ENCODE measurements at places on chromosomes 7 and 10.

GRCh38 chr10:125284875-125285597, 124.7 kb upstream of the CTBP2 start:
- no peak for DNase-seq

DNA sequence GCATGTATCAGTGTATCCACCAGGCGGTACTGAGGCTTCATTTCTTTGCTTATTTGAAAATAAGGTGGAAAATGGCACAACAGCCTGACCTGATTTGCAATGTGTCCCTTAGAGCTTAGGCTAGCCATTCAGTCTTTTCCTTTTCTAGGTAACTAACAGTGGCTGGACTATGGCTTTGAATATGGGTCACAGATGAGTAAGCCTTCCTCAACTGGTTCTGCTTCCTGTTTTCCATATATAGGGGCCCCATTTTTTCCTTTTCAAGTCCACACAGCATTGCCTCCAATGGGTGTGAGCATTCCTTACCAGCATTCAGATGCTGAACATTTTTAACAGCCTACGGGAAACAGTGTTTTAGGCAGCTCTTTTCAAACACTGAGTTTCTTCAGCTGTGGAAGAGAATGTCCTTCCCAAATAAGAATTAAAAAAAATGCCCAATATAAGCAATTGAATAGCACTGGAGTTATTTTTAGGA, 3.9 kb upstream of the ITGB1 start:
- DNase-seq = no peak

DNA sequence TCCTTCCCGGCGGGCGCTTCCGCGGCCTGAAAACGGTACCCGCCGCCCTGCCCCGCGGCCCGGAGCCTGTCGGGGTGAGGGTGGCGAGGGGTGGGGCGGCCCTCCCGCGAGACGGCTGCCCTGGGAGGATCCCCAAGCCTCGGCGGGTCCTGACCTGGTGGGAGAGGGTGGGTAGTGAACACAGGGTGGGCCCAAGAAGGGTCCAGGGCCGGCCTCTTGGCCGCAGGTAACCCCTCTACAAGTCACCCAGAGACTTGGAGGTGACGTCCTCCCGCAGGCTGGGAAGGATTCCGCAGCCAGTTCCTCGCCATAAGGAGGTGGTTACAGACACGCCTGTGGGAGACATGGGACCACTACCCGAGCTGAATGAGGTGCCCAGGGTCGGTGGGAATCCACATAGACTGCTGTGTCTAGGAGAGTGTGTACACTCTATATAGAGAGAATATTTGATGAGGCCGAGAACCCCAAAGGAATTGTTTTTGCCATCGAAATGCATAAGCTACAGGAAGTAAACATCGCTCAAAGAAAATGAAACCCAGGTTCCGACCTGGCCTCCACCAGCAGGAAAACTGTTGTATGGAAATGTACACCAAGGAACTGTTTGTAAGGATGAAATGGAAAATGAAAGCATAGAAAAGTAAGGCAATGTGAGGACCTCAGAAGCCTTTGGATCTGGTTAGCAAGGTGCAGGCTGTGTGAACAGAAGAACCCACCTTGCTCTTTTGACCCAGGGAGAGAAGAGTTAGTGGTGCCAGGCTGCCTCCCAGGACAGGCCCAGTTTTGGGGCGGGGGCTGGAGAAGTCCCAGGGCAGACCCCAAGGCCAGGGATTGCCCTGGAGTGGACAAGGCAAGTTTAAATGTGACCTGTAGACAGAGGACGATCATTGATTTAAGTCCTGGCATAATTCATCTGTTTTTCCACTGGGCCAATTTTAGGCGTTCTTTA, 659 bp downstream of the OPTN start:
- peak; percentile 26 for DNase-seq

DNA sequence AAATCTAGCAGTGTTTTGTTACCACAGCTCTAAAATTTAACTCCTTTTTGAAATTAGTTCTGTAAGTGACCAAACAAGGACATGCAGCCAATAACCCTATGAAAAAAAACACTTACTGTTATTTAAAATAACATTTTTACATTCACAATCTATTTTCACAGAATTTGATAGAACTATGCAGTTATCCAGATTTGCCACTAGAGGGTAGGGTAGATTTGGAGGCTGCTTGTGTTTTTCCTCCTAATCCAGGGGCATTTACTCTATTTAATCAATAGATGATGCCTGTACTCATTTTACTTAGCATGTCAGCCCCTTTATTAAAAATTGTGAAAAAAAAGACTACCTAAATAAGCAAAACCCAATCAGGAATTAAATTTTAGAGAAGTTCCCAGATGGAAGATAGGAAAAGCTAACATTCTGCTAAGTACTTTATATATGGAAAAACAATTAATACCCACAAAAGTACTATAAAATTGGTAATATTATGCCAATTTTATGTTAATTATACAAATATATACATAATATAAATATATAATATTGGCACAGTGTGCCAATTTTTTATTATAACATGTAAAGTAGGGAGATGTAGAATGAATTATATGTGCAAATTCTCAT, 18.1 kb upstream of the LIPK start:
- peak; percentile 13 for DNase-seq

DNA sequence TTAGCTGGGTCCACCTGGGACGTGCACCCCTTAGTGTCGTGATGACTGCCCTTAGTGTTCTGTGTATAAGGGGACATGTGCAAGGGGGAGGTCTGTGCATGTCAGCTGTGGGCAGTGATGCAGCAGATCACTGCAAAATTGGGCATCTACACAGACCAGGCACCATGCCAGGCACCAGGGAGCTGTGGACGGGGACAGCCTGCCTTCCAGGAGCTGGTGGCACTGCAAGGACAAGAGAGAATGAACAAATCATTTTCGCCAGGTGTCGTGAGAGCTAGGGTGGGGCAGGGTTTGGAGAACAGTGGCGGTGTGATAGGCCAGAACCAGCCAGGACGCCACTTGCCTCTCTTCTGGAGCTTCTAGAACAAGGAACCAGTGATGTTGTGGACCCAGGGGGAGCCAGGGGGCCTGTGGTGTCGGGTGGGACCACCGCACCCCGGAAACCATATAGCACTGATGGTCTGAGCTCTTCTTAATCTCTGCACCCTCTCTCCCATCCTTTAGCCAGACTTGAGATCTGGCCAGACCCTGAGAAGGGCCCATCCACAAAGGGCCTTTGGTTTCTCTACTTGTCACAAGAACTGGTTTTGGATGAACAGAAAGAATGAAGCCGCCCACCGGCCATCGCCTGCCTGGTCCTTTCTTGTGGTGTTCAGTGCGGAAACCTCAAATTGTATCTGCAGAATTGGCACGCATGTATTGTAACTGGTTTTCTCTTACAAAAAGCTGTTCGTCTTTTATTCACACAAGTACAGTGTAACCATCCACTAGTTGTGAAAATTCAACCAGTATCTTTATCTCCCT, 30.7 kb downstream of the PRF1 start:
- no peak for DNase-seq

DNA sequence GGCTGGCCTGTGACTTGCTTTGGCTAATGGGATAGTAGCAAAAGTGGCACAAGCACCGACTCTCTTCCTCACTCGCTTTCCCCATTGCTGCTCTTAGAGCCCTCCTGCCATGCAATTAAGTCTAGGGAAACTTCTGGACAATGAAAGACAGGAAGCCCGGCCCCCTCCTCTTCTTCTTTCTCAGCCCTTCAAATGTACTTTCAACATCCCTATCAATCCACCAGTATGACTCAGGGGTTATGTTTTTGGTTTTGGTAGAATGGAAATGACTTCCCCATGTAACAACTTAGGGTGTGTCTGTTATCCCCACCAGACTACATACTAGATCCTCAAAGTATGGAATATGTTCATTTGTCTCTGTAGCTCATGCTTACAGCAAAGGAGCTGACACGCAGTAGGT, 139.0 kb upstream of the GDF10 start:
- DNase-seq = no peak

GRCh38 chr10:29734640-29734961, 99.8 kb upstream of the SVIL start:
- no peak for DNase-seq

DNA sequence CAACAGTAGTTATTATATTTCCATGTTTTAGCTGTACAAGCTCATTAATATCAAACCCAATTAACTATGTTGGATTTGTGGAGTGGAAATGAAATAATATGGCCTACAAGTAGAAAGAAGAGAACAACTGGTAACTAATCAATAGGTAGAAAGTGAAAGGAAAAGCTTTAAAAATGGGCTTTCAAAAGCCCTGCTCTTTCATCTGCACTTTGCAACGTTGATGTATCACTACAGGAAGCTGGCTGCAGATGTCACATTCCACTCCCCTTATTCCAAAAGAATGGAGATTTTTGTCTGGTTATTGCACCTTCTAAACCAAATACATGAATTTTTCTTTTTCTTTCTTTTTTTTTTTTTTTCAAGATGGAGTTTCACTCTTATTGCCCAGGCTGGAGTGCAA, 11.7 kb upstream of the MKI67 start:
- no peak for DNase-seq

- DNase-seq = no peak
These were observed 115.3 kb downstream of the SGMS1 start for GRCh38 chr10:50508315-50509051.

All from memory B cell (primary cell).